NCI-H524 treated with DMSO at 0.1 percent for 48 hours (cell line): ENCODE measurements at places on chromosomes 16 and 17.
A peak's percentile ranks its signal among the peaks of the same experiment; 100 is the strongest.

- no peak for DNase-seq
Observed at GRCh38 chr17:69424287-69425041, 10.0 kb downstream of the MAP2K6 start.

GRCh38 chr17:56908001-56908542 is 5.8 kb downstream of the TRIM25 start:
- DNase-seq, result no peak

- no peak for DNase-seq
Observed at GRCh38 chr17:81928544-81929252, 1.2 kb upstream of the MAFG start.

DNA sequence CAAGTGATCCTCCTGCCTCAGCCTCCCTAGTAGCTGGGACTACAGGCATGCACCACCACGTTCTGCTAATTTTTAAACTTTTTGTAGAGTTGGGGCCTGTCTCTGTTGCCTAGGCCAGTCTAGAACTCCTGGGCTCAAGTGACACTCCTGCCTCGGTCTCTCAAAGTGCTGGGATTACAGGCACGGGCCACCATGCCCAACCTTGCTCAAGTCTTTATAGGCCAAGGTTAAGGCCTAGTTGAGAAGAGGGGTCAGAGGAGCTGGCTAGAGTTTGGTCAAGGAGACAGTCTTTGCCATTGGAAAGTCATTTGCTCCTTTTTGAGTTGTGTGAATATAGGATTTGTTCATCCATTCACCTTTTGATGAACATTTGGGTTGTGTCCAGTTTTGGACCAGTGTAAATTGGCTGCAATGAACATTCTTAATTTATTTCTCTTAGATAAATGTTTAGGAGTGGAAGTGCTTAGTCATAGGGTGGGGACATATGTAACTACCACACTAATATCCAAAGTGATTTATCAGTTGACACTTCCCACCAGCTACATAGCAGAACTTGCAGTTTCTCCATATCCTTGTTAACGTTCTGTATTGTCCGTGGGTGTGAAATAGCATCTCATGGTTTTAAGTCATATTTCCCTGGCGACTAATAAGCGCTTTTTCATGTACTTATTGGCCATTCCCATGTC is 30.7 kb upstream of the ARHGAP17 start:
- DNase-seq, result no peak

GRCh38 chr17:71558901-71559300 is 561.9 kb upstream of the SOX9 start:
- DNase-seq, result peak; percentile 25

GRCh38 chr17:50660887-50661345 is 26.2 kb downstream of the ABCC3 start:
- DNase-seq, result no peak

GRCh38 chr17:3527468-3527867 is 30.1 kb downstream of the TRPV3 start:
- DNase-seq, result no peak
